T-helper 2 cell treated with Interferon-gamma antibody and Interleukin-4, amounts not matched to agents 5 μg/mL and 100 μg/mL, for 36 hours (primary cell): ENCODE measurements at places on chromosomes 6 and 20.

DNA sequence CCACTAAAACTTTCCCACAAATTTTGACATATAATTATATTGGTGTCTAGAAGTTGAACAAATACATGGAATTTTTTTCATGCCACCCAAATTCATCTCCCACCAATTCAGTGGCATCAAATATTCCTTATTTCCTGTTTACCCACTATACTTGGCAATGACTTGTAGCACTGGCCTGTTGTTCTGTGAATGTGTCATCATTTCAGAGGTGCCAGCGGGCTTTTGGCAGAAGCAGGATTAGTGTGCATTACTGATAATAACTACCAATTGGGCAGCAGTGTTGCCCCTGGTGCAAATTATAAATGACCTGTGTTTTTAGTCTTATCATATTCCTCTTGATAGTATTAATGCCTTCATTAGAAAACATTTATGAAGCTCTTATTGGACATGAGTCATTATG, 121.3 kb downstream of the TFAP2B start:
- DNase-seq: no peak

DNA sequence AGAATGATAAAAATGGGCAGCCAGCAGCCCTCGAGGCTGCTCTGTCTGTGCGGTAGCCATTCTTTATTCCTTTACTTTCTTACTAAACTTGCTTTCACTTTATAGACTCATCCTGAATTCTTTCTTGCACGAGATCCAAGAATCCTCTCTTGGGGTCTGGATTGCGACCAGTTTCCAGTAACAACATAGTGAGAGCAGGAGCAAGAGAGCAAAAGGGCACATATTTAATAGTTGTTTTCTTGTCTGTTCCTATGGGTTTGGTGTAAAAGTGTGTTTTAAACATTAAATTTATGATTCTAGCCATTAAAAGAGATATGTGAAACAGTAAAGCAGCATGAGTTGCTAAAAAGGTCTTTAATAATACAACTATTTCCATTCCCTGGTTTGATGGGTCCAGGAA, 78.8 kb upstream of the OPRM1 start:
- no peak for DNase-seq

DNA sequence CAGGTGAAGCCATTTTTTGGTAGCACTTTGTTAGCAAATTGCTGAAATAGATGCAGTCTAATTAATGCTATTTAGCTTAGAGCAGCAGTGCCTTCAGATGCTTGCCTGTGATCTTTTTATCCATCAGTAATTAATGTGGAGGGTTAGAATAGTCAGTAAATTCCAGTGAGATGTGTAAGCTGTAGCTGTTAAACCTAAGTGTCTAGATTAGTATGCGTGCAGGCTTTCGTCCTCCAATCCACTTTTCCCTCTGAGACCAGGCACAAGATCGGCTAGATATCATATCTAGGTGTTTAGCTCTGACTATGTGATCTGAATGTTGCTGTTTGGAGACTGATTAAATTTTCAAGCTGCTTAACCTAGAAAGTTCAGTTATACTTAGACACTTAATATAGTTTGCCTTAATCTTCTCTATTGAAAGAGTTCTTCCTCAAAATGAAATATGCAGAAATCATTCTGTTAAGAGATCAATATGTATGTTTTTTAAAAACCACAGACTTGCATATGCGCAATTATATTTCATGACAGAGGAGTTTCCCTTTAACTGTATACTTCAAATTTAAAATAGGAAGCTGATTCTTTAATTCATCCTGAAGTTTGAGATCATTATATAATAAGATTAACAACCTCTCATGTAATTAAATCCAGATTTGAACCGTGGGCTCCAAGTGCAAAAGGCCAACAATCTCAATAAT, 41.2 kb downstream of the XRN2 start:
- DNase-seq: no peak

DNA sequence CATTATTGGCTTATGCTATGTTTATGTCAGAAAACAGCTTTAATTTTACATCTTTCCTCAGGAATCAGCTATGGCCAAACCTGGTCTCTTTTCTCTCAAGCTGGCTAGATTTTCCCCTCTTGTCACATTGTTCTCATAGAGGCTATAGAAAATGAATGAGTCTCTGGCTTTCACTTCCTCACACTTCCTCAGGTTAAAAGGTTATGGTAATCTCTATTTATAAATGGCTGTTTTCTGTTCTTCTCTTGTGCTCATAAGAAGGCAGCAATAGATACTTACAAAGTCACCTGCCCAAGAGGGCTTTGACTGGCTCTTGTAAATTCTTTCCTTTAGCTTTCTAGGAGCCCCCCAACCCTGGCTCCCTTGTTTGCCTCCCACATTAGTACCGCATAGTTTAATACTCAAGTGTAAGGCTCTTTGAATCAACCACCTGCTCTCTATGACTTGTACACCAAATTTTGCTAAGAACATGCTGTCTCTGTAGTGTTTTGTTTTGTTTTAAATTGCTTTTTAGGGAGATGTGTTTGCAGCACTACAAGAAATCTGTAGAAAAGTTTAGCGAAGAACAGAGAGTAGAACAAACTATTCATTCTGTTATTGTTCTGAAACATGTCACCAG, 897.4 kb upstream of the CITED2 start:
- DNase-seq: no peak

GRCh38 chr6:20564777-20565176, 30.5 kb downstream of the CDKAL1 start:
- no peak for DNase-seq

DNA sequence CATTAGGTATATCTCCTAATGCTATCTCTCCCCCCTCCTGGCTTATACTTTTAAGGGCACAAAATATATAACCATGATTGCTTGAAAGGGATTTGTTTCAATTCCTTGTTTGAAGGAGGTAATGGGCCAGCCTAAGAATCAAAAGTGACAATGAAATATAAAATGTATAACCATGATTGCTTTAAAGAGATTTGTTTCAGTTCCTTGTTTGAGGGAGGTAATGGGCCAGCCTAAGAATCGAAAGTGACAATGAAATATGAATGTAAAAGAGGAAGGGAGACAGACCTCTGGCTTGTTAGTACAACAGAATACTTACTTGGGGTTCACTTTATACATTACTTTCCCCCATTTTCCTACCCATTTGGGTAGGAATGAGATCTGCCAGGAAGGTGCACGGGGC, 55.5 kb downstream of the FOXC1 start:
- DNase-seq: no peak
